DMS79 treated with DMSO at 0.1 percent for 48 hours (cell line): ENCODE measurements at places on chromosomes 6 and 20.

GRCh38 chr20:64166721-64167615 is 2.7 kb downstream of the MYT1 start:
- DNase-seq: no peak

DNA sequence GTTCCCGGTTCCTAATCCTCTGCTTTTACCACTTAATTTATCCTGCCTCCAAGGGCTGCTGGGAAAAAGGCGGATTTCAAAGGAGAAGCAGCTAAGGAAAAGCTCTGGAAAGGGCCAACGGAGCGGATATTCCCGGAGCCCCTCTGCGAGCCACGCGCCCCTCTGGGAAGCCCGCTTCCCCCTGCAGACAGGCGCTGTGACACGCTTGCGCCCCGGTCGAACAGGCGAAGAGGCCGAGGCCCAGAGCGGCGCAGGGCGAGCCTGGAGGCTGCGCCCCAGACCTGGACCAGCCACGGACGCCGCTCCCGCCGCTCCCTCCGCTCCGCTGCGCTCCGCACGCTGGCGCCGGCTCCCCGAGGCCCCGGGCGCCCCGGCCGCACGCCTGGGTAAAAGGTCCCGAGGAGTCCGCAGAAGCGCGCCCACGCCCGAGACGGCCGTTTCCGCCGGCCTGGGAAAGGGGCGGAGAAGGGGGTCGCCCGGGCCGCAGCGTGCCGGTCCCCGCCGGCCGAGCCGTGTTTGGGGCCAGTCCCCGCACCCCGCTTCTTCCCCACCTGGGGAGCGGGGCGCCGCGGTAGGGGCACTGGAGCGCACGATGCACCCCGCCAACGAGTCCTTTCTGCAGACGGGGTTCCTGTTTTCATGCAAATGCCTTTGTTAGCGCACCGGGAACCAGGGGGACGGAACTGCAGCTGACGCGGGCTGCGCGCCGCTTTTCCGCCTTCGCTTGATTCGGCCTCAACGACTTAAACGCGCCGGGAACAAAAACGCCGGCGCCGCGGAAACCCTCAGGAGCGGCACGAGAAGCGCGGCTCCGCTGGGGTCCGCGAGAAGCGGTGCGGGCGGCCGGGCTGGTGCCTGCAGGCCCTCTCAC is 91.9 kb upstream of the SIRPA start:
- no peak for DNase-seq

DNA sequence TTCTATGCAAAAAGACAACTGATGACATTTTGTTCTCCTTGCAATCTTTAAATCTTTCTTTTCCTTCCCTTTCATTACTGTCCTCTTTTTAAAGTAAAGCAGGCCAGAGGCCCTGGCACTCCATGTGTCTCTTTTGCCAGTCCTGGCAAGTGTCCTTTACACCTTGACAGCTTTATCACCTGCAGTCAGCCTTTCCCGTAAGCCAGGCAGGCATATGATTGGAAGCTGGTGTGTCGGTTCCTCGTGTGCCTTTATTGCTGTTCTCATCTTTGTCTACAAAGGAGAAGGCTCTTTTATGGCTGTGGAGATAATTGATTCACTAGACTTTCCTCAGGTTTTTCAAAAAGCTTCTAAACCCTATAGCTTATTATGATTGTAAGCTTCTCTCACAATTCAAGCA is 162.3 kb upstream of the FBXL4 start:
- no peak for DNase-seq

DNA sequence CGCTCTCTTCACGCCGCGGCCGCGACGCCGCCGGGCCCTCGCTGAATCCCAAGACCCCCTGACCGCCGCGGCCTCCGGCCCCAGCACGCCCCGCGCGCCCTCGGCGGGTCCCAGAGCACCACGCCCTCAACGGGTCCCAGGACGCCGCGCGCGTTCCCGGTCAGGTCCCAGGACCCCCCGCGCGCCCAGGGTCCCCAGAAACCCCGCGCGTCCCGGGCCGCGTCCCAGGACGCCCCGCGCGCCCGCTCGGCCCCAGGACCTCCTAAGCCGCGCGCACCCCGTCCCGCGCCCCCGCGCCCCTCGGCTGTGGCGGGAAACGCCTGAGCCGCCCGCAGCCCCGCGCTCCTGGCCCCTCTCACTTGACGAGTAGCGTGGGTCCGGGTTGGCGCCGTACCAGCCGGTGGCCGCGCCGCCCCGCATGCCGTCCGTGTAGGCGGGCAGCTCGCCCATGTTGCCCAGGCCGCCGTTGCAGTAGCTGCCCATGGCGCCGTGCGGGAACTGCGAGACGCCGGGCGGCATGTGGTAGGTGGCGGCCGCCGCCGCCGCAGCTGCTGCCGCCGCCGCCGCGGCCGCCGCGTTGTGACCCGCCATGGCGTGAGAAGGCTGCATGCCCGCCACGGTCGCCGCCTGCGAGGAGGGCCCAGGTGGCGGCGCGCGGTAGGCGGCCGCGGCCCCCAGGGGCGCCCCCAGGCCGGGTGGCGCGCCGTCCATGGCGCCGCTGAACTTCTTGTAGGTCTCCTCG is 556 bp downstream of the NKX2-4 start:
- no peak for DNase-seq

DNA sequence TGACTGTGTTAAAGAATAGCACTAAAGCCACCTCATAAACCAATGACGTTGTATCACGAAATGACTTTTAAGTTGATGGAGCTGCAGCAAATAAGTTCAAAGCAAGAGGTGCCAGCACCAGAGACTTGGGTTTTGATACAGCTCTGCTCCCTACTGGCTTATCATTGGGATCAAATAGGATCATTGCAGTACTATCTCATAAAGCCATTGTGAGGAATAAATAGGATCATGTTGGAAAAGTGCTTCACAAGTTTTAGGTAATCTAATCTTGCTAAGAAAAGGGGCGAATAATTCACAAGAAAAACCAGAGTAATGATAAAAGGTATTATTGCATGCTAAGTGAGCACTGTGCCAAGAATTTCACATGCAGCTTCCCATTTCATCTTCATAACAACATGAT is 10.4 kb upstream of the CEP85L start:
- DNase-seq: no peak

DNA sequence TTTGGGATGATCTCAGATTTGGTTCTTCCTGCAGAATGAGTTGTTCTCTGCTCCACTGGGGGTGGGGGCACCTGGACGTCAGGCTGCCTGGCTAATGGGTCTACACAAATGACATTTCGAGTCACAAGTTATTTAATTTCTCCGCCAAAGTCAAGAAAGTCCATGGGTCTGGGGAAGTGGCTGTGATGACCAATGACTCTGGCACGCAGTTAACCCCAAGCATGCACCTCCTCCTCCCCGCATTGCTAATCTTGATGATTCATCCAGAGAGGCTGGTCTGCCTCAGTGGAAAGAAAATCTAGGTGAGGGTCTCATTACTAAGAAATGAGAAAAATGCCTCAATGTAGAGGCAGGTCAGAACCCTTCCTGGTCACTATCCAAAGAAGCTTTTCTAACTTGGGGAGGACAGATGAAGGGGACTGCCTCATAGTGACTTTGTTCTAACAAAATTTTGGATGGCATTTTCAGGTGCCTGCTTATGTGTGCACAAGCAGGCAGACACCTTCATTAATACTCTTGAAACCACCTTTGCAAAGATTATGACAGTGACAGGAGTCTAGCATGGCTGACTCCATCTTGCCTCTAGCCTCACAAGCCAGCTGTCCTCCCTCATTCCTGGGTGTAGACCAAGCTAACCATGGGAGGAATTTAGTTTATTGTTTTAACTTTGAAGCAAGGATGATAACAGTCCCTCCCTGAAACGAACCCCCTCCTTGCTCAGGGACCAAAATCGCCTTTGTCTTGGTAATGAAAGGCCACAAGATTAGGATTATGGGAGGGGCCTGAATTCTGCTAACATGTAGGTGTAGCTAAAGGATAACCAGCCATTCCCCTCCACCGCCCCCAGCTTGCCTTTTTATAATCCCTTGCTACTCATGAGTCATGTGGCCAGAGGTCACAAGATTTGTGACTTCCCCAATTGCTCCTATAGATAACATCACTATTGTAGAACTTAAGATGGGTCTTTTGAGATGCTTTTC is 98.6 kb upstream of the MRPS10 start:
- no peak for DNase-seq

DNA sequence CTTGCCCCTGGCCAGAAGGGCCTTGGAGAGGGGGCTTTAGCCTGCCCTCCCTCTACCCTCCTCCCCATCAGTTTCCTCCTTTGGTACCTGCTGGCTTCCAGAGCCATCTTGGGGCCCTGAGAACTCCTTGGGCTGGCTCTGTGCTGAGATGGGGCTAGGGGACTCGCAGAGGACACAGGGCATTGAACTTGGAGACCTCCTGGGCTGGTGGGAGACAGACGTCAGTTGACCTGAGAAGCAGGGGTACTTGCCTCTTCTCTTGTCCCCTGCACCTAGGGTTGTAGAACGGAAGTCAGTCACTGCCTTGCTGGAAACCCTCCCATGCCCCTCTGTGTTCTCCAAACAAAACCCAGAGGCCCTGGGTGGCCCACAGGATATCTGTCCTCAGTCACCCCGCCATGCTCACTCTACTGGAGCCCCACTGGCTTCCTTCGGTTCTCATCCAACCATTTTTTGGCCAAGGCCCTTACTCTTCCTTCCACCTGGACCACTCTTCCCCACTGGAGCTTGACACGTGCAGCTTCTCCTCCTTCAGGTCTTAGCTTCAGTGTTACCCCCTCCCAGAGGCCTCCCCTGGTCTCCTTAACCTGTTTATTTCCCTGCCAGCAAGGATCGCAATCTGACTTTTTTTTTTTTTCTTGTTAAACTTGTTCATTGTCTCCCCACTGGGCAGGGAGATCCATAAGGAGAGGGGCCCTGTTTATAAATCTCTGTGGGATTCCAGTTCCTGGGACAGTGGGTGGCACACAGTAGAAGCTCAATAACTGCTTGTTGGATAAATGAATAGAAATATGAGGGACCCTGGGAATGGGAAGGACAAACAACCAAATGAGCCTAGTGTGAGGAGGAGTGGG is 971 bp downstream of the RBCK1 start:
- no peak for DNase-seq
